ENCODE measurements at places on chromosomes 4 and X.
A peak's percentile ranks its signal among the peaks of the same experiment; 100 is the strongest.

DNA sequence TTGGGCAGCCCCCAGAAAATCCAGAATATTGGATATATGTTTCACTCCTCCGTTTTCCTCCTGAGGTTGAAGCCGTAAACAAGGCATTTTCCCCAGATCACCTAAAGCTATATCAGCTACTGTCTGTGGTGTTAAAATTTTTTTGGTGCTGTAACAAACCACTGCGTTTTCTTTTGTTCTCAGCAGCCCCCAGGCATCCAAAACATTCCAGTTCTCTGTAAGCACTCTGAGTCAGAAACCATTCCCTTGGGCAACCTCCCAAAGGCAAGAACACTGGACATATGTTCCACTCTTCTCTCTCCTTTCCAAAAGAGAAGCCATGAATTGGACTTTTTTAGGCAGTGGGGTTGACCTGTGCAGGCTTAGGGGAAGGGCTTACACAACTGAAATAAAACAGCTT, 310.9 kb downstream of the MID1IP1 start:
- DNase-seq: no peak

DNA sequence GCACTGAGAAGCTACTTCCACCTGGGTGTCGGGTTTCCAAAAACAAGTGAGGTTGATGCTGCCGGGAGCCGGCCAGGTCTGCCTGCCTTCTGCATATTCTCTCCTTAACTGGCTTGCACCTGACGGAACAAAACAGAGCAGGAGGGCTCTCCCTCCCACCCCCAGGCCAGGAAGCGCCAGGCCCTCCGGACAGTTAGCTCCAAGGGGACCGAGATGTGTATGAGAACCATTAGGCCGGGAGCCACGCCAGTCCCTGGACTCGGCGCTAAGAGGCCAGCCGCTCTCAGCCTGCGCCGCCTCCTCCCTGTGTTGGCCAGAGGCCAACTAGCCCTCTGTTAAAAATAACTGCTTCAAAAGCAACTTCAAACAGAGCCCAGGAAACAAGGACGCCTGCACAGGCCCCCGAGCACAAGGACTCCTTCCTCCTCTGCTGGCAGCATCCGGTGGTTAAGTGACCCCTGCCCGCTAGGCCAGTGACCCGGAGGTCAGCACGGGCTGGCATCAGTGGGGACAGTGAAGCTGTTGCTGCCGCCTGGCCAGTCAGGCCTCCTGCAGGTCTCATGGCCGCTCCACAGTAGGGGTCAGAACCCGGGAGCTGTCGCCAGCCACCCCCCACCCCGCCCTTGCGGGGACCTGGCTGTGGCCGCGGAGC, 107.9 kb downstream of the ABLIM2 start:
- DNase-seq: peak; percentile 80

DNA sequence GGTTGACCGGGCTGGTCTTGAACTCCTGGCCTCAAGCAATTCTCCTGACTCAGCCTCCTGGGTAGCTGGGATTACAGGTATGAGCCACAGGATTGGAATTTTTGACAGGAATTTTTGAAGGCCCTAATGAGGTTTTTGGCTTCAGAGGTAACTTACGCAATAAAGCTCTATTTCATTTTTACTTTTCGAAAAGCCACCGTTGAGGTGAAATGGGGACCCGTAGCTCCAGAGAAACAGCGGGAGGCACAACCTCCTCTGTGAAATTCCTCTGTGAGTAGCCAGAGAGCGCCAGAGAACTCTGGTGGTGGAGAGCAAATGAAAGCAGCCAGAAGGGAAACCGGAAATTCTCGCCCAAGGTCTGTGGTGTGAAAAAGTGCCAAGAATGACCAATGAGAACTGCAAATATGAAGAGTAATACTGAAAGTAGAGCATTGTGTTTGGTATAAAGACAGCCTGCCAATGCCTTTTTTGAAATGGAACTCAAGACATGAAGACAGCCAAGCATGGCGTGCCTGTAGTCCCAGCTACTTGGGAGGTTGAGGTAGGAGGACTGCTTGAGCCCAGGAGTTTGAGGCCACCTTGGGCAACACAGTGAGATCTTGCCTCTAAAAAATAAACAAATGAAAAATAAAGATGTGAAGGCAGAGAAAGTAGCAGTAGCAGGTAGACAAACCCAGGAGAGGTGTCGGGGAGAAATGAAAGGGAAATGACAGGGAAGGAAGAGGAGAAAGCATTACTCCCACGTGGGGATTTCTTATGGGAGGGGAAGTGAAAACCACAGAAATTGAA, 33.0 kb upstream of the TMEM131L start:
- peak; percentile 36 for DNase-seq

DNA sequence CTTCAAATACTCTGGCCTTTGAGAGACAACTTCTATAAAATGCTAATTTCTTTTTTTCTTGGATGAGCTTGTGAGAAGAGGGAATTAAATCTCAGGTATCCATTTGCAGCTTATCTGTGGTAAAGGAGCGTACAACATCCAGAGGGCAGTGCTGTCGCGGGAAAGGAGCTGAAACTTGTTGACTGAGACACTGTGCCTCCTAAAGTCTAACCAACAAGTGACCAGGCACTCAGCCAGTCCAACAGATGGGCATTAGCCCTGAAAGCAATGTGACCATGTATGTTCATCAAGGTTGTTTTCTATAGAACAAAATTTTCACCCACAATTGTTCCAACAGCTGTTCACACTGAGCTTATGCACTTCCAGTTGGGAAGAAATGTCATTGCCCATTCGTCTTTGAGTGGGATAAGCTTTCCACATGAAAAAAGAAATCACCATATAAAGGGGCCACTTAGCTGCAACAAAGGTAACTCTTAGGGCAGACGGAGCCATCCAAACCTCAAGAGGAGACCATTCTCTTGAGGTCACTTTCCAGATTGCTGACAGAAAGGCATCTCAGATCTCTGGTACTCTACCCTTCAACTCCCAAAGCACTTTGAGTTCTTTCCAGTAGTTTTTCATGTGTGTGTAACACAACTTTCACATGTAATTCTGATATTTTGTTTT, 244.8 kb upstream of the NEIL3 start:
- no peak for DNase-seq

GRCh38 chr4:171714791-171715454, 98.3 kb upstream of the GALNTL6 start:
- DNase-seq: no peak

DNA sequence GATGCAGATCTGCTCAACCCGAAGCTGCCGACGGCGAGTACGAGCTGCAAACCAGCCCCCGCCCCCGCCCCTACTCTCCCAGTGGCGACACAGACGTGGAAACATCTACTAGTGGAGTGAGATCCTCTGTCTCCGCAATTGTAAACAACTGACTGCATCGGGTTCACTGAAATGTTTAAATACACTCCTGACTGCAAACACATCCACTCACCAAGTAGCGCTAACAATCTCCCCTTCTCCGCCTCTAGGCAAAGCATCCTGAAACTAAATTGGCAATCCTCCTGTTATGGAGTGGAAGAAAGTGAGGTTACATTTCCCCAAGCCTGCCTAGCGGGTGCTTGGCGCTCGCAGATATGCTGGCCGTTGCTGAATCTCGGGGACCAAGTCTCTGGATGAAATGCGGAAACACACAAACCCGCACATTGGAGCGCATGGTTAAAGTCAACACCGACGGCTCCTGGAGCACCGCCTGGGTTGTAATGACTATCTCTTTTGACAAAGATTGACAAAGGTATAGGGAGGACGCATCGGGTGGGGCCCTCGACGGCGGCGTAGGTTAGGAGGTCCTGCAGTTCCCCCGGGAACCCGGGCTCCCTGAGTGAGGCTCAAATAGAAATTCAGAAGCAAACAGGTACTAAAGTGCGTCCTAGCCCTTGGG, 117.0 kb upstream of the TEX13C start:
- peak; percentile 2 for DNase-seq

DNA sequence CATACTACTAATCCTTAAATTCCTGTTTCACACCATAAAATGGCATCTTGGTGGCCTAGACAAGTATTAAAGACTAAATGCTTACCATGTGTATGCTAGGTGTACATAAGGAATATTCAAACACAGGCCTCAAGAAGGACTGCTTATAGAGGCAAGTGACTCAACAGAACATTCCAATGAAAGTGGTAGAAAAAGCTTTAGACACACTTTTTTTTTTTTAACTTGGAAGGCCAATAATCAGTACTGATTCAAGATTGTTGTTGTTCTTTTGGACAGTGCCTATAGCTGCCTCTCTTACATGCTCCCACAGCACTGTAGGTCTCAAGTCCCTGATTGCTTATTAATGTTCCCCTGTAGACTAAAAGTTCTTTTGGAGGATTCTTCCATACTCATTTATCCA, 77.6 kb downstream of the FBXL5 start:
- no peak for DNase-seq

GRCh38 chr4:186486172-186486571, 69.2 kb downstream of the MTNR1A start:
- peak; percentile 34 for DNase-seq

DNA sequence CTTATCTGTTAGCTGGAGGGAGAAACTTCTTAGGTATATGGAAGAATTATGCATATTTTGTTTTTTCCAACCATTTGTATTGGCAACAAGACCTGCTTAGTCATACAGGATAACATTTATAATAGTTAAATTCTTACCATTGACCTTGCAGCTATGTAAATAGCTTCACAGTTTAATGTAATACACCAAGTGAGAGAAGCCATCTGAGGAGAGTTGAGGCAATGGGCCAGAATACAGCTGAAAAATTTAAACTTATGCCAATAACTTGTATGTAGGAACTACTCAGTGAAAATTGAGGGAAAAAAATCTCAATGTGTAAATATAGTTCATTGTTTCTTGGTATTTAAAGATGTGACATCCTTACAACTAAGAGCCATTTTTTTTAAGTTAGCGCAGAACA, 273.5 kb downstream of the DACH2 start:
- DNase-seq: no peak

DNA sequence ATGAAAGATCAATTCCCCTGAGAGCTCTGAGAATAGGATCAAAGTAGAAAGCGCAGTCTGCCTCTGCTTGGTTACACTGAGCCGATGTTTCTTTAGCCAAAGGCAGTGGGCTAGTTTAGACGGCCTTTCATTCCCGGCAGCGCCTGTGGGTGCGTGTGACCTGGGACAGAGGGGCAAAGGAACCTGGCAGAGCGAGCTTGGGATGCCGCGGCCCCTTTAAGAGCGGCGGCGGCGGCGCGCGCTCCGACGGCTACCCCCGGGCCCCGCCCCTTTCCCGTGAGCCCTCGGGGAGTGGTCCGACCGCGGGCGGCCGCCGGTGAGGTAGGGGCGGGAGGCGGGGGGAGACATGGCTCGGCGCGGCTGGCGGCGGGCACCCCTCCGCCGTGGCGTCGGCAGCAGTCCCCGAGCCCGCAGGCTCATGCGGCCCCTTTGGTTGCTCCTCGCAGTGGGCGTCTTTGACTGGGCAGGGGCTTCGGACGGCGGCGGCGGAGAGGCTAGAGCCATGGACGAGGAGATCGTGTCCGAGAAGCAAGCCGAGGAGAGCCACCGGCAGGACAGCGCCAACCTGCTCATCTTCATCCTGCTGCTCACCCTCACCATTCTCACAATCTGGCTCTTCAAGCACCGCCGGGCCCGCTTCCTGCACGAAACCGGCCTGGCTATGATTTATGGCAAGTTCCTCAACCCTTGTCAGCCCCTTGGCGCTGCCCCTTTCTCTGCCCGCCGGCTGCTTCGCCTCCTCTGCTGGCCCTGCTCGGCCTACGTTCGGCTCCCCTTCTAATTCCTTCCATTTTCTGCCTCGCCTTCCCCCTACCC, at the start of gene SLC9A6:
TSS of gene SLC9A6 (plus strand) at position 279 of the 816 bp plus-strand sequence. CDS start at position 503, 224 bp downstream.
- DNase-seq: peak; percentile 75

GRCh38 chr4:137378821-137379220, 153.5 kb downstream of the PCDH18 start:
- DNase-seq: peak; percentile 30

- DNase-seq: no peak
These were observed 28.5 kb upstream of the SLC25A6 start for GRCh38 chrX:1420371-1420770.

DNA sequence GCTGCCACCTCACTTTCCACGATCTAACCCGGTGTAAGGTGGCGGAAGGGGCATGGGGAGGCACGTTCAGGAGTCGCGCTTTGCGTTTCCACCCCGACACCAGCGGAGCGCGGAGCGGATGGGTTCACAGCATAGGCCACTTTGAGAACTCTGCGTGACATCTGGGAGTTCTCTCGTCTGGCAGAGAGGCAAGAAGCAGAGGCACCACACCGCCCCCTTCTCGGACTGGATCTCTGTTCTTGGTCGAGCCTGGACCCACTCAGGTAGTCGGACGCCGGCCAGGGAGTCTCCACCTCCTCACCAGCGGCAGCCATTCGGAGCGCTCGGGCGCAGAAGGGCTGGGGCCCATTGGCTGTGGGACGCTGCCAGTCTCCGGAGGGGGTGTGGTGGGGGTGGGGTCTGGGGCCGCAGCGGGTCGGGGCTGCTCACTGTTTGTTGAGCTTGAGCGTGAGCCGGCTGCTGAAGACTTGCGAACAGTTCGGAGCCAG, at the start of gene DACH2:
TSS of gene DACH2 (plus strand) at position 428 of the 488 bp plus-strand sequence.
- peak; percentile 80 for DNase-seq

GRCh38 chr4:70666369-70666768, at the start of gene JCHAIN:
Gene JCHAIN, minus strand, starts transcription at chr4:70666508. Its CDS starts 18 bp downstream, at chr4:70666490.
- no peak for DNase-seq

Measured in Ammon's horn (tissue), 1 donor.